A549 treated with AZD2906 at 1 μM for 4 hours (cell line): ENCODE measurements at places on chromosomes 11 and 22. TPM values are rescaled to one million over a fixed set of nuclear protein-coding genes. Genes with fewer than 3 reads are reported as not detected.

Gene CTTN
- total RNA-seq, result 200 to 225 TPM (median 208 TPM) in 5 replicates

Gene NNMT
- 296 to 388 TPM (median 380 TPM) in 5 replicates for total RNA-seq

Gene RAPSN
- 0.03 to 0.33 TPM (median 0.12 TPM) in 5 replicates for total RNA-seq

Gene OR52I2
- total RNA-seq, result not detected in 5 replicates
